Body of pancreas (tissue), 4 donors: ENCODE measurements at places on chromosomes 13 and 19. TPM values are rescaled to one million over a fixed set of nuclear protein-coding genes. Genes with fewer than 3 reads are reported as not detected.
A peak's percentile ranks its signal among the peaks of the same experiment; 100 is the strongest.

DNA sequence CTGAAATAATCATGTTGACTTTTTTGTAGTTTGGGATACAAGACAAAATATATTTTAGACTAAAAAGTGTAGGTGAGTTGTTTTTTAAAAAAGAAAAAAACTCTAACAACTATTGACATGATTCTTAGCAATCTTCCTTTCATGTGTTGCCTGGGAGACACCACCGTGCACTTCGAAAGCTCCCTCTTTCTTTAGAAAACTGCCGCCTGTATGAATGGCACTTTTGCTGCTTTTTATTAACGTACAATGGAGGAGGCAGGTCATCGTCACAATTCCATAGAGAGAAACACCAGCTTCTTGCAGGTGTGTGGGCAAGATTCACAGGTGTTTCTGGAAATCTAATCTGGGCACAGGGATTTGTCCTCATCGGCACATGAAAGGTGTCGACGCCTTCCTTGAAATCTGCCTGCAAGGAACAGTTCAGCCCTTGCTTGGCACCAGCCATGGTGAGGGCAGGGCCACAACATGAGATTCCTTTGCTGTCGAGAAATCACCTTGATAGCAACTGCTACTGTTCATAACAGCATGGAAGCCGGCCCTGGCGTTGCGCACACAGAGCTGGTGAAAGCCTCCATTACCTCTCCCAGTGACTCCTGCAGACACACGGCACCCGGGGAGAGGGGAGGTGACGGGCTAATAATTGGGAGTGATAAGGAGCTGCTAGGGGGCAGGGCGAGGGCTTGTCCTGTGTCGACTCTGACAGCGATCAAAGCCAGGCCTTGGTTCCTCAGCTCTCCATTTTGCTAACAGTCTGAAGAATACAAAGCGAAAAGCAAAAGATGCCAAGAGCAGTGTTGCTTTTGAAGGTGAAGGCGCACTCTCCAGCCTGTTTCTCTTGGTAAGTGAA, 66.5 kb downstream of the EFNB2 start:
- no peak for DNase-seq

DNA sequence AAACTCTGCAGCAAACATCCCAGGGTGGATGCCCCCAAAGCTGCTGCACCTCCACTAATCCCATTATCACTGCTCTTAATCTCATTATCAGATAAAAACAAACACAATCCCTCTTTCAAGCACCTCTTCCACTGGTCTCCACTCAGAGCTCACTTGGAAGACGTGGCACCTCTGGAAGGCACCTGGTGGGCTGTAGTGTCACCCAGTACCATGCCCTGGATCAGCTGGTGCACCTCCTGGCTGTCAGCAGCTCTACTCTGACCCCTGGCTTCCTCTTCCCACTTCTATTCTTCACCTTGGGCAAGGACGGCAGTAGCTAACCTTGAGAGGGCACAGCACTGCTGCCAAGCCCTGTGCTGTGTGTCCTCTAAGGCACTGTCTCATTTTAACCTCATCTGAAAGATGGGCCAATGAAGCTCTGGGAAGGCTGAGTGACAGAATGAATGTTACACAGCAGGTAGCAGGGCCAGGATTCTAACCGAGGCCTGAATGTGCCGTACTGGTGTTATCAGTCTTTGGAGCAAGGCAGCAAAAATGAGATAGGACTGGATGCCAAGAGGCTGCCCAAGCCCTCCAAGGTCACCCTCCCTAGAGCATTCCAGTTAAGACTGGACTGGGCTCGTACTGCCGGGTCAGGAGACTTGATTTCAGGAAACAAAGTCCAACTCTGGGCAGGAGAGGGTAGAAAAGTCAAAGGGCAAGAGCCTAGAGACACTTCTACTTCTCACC, 7.4 kb downstream of the BRD4 start:
- peak; percentile 86 for DNase-seq

DNA sequence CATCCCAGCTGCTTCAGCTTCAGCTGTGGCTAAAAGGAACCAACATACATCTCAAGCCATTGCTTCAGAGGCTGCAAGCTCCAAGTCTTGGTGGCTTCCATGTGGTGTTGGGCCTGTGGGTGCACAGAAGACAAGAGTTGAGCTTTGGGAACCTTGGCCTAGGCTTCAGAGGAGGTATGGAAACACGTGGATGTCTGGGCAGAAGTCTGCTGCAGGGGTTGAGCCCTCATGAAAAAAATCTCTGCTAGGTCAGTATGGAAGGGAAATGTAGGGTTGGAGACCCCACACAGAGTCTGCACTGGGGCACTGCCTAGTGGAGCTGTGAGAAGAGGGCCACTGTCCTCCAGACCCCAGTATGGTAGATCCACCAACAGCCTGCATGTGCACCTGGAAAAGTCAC, 279.3 kb downstream of the MZT1 start:
- DNase-seq: no peak

DNA sequence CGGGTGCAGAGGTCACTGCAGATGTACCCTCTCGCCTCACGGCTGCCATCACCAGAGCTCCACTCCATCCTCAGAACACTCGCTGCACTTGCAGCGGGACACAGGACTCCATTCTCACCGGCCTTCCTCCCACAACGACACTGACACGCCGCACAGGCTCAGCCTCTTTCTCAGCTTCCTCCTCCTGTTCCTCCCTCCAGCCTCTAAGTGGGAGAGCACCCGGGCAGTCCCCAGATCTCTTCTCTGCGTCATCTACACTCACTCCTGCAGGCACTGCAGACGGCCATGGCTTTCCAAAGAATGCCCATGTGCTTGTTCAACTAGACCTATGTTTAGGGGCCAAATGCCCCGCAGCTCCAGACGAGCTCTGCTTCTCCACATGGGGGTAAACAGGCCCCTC, 14.3 kb upstream of the FKRP start:
- no peak for DNase-seq

Gene ZNF317
- 30.3 TPM for total RNA-seq
